ENCODE measurements at places on chromosomes 12 and 14.

- no peak for DNase-seq
- H3K27me3 ChIP-seq = no peaks in the 10 kb centered on the region
- peaks cover 2% of the 10 kb centered on the region for H3K4me1 ChIP-seq
- H3K36me3 ChIP-seq = no peaks in the 10 kb centered on the region
Observed at GRCh38 chr14:97602438-97603117, 805.4 kb downstream of the VRK1 start.

GRCh38 chr12:69252033-69252432 is 12.7 kb downstream of the CPSF6 start:
- H3K4me3 ChIP-seq = no peak overlapping the region
- DNase-seq = no peak
- no peaks in the 10 kb centered on the region for H3K27me3 ChIP-seq
- no peaks in the 10 kb centered on the region for H3K4me1 ChIP-seq
- no peak overlapping the region for H3K27ac ChIP-seq

GRCh38 chr12:127146991-127147718 is 1119.8 kb upstream of the TMEM132C start:
- H3K4me1 ChIP-seq = peaks cover 3% of the 10 kb centered on the region
- DNase-seq = no peak
- no peak overlapping the region for H3K4me3 ChIP-seq
- no peaks in the 10 kb centered on the region for H3K27me3 ChIP-seq
- peaks cover 2% of the 10 kb centered on the region for H3K36me3 ChIP-seq

DNA sequence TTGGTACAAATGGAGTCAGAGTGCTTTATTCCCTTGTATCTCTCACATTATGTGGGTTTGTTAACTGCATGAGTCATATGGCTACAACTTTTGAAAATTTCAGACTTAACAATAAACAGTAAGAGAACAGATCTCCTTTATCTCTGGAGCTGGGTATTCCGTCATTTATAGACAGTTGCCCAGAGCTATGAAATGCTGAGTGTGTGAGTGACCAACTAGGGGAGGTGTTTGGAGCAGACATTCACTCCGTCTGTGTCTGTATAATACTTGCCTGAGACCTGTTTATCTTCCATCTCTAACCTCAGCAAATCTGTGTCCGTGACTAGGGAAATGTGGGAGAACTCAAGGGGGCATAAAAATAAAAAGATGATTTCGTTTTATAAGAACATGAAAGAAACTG is 279.9 kb upstream of the FAR2 start:
- no peak for DNase-seq
- H3K27me3 ChIP-seq = peaks cover 3% of the 10 kb centered on the region
- no peaks in the 10 kb centered on the region for H3K4me1 ChIP-seq
- H3K4me3 ChIP-seq = no peak overlapping the region
- no peak overlapping the region for H3K27ac ChIP-seq
- H3K36me3 ChIP-seq = no peaks in the 10 kb centered on the region

DNA sequence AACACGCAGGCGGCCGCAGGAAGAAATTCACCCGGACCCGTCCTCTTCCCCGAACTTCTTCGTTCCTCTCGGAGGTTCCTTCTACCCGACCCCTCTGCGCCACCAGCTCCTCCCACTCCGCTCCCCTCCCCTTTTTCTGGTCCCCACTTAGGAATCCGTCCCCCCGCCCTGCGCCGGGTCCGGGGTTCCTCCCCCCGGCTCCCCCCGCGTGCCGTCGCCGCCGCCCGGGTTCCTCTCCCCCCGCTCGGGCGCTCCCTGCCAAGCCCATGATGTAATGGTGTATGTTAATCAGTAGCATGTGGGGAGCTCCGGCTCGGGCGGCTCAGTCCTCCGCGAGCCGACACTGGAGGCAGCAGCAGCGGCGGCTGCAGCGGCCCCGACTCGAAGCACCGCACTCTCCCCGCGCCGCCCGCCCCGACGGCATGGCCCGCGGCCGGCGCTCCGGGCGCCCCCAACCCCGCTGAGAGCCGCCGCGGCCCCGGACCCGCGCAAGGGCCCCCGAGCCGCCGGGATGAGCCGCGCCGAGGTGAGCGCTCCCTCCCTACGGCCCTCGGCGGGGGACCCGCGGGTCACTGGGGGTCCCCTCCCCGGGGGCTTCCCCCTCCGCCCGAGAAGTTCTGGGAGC is 1.0 kb upstream of the SAMD4A start:
- DNase-seq = peak; percentile 35
- H3K36me3 ChIP-seq = no peaks in the 10 kb centered on the region
- peak overlapping the region; percentile 92 for H3K4me3 ChIP-seq
- H3K27ac ChIP-seq = no peak overlapping the region

GRCh38 chr14:42004321-42004720 is 397.6 kb downstream of the LRFN5 start:
- H3K4me3 ChIP-seq = no peak overlapping the region
- H3K27ac ChIP-seq = no peak overlapping the region
- no peaks in the 10 kb centered on the region for H3K4me1 ChIP-seq

DNA sequence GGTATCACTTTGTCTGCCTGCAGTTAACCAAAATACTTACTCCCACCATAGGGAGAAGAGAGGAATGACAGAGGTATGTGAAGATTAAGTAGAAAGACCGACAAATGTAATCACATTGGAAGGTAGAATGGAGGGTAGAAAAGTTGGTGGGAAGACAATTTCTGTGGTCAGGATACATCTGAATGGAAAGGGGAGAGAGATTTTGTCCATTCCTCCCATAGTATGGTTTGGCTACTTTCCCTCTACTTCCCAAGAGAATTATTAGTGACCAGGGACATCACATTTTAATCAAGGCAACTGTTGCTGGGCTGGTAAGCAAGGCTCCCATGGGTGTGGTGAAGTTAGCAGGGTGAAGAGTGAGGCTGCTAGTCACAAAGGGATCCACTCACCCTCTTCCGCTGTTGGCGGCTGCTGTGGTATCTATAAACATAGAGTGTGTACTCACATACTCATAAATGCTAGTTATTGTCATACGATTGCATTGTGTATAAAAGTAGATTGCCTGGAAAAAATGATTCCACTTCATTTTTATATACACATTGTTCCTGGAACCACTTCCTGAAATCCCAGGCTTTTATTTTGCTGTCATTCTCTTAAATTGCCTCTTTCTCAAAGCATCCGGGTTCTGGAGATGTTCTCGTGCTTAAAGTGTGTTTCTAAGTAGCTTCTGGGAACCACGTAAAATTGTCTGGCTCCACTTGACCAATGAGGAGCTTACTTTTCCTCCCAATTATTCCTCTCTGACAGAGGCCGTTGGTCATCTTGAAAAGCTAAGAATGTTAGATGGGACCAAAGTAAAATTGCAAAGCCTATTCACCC is 413.1 kb downstream of the ZFP36L1 start:
- DNase-seq = no peak
- no peaks in the 10 kb centered on the region for H3K27me3 ChIP-seq
- H3K27ac ChIP-seq = no peak overlapping the region
- H3K4me3 ChIP-seq = no peak overlapping the region

- H3K27me3 ChIP-seq = no peaks in the 10 kb centered on the region
- no peak overlapping the region for H3K4me3 ChIP-seq
- no peaks in the 10 kb centered on the region for H3K36me3 ChIP-seq
- 0 out of 2 replicates have a peak, but pooled peaks cover 1% of the 10 kb centered on the region for H3K4me1 ChIP-seq
- DNase-seq = no peak
Observed at GRCh38 chr12:4210183-4210582, 63.4 kb upstream of the CCND2 start.

GRCh38 chr12:119296535-119296934 is 38.0 kb upstream of the CCDC60 start:
- no peaks in the 10 kb centered on the region for H3K36me3 ChIP-seq
- no peak overlapping the region for H3K27ac ChIP-seq
- H3K4me3 ChIP-seq = no peak overlapping the region
- peaks cover 1% of the 10 kb centered on the region for H3K4me1 ChIP-seq
- no peak for DNase-seq

DNA sequence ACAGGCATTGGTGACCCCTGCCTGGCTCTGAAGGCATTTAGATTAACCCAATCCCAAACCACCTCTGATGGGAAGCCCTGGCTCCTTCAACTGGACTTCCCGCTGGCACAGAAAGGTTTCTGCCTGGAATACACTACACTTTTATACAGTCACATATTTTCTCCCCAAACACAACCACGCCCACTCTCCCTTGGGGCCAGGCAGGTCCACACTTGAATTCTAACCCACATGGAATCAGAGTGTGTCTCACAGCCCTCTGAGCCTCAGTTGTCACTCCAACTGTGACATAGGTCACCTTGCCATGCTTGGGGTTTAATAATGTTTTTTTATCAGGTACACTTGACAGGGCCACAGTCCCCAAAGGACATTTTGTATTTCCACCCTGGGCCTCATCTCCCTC is 368.6 kb downstream of the BCL11B start:
- no peaks in the 10 kb centered on the region for H3K36me3 ChIP-seq
- no peak for DNase-seq
- no peak overlapping the region for H3K4me3 ChIP-seq
- H3K27me3 ChIP-seq = no peaks in the 10 kb centered on the region
- no peak overlapping the region for H3K27ac ChIP-seq

DNA sequence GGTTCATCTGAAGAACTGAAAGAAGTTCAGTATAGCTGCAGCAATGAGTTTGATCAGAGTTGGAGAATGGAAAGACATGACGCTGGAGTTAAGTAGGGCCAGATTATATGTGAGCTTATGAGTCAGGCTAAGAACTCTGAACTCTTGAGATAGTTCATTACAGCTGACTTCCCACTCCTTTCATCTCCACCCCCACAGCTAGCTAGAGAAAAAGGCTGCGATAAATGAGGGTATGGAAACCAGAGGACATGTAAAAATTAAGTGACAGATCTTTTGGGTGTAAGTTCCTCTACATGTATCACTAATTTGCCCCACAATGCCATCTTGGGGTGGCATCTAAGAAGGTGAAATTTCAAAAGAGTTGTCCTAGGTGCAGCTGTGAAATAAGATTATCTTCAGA is 28.6 kb downstream of the PYM1 start:
- no peak overlapping the region for H3K27ac ChIP-seq
- no peak overlapping the region for H3K4me3 ChIP-seq
- no peak for DNase-seq
- no peaks in the 10 kb centered on the region for H3K4me1 ChIP-seq

GRCh38 chr14:92519246-92520101 is 5.9 kb downstream of the RIN3 start:
- no peak for DNase-seq
- H3K27ac ChIP-seq = no peak overlapping the region
- H3K36me3 ChIP-seq = no peaks in the 10 kb centered on the region

DNA sequence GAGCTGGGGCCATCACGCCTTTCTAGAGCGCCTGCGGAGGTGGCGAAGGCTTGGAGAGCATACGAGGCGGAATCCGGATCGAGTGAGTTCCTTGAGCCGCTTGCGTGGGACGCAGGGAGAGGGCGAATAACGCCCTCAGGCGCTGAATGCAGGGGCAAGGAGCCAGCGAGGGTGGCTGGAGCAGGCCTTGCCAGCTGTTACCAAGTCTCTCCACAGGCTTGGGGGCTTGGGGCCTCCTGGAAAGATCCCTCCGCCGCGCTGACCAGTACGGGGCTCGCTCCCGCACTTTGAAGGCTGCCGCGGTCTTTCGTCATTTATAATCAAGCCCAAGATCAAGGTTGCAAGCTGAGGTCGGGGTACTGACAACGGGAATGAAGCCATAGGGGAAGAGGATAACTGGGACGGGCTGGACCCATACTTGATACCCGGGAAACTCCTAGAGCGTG is 1.2 kb downstream of the FLRT2 start:
- no peak overlapping the region for H3K27ac ChIP-seq
- H3K36me3 ChIP-seq = no peaks in the 10 kb centered on the region
- no peak for DNase-seq
- peak overlapping the region; percentile 56 for H3K4me3 ChIP-seq
- H3K27me3 ChIP-seq = peaks cover 48% of the 10 kb centered on the region

DNA sequence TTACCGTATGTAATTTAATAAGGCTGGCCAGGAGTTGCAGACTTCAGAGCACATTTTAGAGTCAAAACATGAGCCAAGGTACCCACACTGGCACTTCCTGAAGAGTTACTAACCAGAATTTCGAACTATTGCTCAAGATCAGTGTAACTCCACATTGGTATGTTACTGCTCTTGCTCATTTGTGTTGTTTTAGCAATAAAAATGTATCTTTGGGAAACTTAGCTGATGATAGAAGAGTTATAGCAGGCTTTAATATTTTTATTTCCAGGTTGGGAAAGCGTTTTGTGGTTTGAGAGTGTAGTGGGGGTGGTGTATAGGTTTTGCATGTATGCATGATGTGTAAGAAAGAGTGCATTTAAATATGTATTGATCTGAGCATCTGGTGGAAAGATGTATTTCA is 96.6 kb downstream of the SCN8A start:
- DNase-seq = no peak
- H3K4me3 ChIP-seq = no peak overlapping the region
- no peaks in the 10 kb centered on the region for H3K27me3 ChIP-seq
- H3K4me1 ChIP-seq = peaks cover 2% of the 10 kb centered on the region
- no peak overlapping the region for H3K27ac ChIP-seq

DNA sequence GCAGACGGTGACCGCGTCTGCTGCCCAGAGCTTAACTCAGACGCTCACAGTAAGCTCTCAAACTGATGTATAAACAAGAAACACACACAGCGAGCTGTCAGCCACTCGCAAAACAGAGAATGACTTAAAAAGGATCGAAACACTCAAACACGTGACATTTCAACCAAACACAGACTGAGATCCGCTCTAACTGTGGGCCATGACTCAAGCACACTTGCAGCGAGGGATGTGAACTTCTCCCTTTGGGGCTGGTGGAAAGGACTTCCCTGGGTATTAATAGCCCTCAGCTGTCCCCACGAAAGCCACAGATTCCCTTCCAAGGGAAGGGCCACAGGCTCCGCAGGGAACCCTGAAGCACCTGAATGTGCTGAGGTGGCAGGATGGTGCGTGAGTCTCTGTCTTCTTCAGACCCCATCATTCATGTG is 29.1 kb downstream of the CCDC88C start:
- H3K4me1 ChIP-seq = peaks cover 9% of the 10 kb centered on the region
- H3K27me3 ChIP-seq = no peaks in the 10 kb centered on the region
- H3K36me3 ChIP-seq = no peaks in the 10 kb centered on the region
- no peak overlapping the region for H3K4me3 ChIP-seq

GRCh38 chr12:93582351-93582750 is 9.9 kb downstream of the SOCS2 start:
- no peak for DNase-seq
- no peaks in the 10 kb centered on the region for H3K4me1 ChIP-seq
- no peaks in the 10 kb centered on the region for H3K27me3 ChIP-seq
- no peak overlapping the region for H3K27ac ChIP-seq
- no peaks in the 10 kb centered on the region for H3K36me3 ChIP-seq

DNA sequence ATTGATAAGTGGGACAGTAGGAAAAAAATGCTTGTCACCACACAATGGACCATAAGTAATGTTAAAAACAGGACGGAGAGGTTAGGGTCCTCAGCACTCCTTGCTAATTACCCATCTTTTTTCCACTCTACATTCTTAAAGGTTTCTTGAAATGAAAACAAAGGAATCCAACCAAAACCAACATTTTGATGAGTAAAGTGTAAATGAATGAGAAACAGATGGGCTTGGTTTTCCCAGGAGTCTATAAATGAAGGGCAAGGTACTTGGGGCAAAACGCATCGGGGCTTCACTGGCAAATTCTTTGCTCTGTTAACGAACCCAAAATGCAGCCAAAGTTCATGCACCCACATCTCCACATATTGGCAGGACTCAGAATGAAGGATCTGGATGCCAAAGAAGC is 129.2 kb upstream of the BMP4 start:
- no peaks in the 10 kb centered on the region for H3K36me3 ChIP-seq
- DNase-seq = no peak
- H3K27me3 ChIP-seq = no peaks in the 10 kb centered on the region
- no peak overlapping the region for H3K4me3 ChIP-seq
- no peaks in the 10 kb centered on the region for H3K4me1 ChIP-seq

- no peak overlapping the region for H3K4me3 ChIP-seq
- no peak for DNase-seq
- no peaks in the 10 kb centered on the region for H3K36me3 ChIP-seq
- H3K27ac ChIP-seq = no peak overlapping the region
- H3K27me3 ChIP-seq = no peaks in the 10 kb centered on the region
Observed at GRCh38 chr14:64591809-64592208, 42.0 kb downstream of the PPP1R36 start.

Data from iPS DF 6.9 (cell line).